ENCODE measurements at places on chromosomes 3 and 15.

- DNase-seq = no peak
These were observed 1.5 kb upstream of the FSIP1 start for GRCh38 chr15:39784125-39784524.

DNA sequence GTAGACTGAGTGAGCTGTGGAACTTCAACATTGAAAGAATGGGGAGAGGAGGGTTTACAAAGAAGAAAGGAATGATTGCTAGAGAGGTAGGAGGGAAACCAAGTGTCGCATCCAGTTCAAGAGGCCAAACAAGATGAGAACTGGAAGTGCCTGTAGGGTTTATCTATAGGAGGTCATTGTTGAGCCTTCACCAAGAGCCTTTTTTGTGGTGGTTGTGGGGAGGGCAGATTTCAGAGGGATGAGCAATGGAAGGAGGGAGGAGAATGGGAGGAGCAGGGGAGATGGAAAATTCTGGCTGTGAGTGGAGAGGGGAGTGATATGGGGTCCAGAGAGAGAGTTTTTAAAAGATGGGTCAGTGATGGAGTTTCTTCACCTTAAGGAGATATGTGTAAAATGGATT is 8.5 kb downstream of the PDIA5 start:
- no peak for DNase-seq

DNA sequence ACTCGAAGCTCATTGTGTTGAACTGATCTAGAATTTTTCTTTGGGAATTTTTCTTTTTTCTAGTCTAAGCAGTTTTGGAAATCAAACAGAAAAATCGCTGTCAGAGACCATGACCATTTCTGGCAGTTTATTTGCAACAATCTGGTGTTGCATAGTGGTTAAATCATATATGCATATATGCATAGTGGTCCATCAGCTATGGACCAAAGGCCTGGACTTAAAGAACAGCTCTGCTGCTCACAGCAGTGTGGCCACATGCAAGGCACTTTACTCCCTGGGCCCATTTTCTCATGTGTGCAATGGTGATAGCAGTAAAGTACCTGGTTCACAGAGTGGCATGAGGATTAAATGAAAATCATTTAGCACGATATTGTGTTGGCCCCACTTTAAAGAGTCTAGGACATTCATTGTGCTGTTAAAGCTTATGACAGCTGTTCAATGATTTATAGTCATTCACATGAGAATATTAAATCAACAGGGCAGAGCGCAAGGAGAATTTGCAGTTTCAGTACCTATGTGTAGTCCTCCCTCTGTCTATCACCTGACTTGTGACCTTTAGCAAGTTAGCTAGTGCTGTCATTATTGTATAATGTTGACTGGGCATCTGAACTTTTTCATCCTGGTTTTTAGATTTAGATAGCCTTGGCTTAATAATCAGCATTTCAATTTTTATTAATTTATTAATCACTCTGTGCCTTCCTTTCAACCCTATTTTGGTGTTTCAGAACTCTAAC is 46.4 kb downstream of the BLM start:
- no peak for DNase-seq

GRCh38 chr15:81516012-81516411 is 142.0 kb upstream of the TMC3 start:
- no peak for DNase-seq

- DNase-seq = no peak
These were observed 67.0 kb downstream of the TNIK start for GRCh38 chr3:171393032-171393744.

DNA sequence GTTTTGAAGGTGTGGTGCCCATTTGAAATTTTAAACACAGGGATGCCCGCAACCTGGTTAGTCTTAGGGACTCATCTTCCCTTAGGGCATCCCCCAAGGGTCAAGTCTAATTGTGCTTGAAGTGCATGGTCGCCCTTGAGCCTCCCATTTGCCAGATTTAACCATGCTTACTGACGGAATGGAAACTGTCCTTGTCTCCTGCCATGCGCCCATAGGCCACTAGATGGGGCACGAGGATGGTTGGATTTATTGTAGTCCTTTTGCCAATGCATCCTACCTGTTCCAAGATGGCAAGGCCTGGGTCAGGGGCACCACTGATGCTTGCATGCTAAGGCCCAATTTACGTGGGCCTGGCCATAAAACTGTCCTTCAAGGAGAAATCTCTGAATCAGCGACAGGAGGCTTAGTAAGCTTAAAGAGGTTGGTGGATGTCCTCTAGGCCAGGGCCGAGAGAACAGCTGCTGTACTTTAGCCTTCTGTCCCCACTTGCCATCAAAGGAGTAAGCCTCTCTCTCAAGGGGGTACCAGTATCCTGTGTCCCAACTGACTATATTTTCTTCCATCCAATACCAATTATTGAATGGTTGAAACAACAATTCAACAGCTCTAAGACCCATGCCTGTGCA is 355.4 kb downstream of the OTOL1 start:
- peak; percentile 53 for DNase-seq

GRCh38 chr15:82398785-82399184 is 30.8 kb upstream of the GOLGA6L9 start:
- DNase-seq = no peak

- DNase-seq = no peak
These were observed 16.5 kb upstream of the ATP2B2 start for GRCh38 chr3:10521772-10522441.

GRCh38 chr3:65655061-65655460 is 383.7 kb downstream of the MAGI1 start:
- no peak for DNase-seq

- no peak for DNase-seq
These were observed 26.2 kb downstream of the HES1 start for GRCh38 chr3:194162070-194162678.

GRCh38 chr15:27214032-27214431 is 243.1 kb downstream of the GABRG3 start:
- DNase-seq = no peak

DNA sequence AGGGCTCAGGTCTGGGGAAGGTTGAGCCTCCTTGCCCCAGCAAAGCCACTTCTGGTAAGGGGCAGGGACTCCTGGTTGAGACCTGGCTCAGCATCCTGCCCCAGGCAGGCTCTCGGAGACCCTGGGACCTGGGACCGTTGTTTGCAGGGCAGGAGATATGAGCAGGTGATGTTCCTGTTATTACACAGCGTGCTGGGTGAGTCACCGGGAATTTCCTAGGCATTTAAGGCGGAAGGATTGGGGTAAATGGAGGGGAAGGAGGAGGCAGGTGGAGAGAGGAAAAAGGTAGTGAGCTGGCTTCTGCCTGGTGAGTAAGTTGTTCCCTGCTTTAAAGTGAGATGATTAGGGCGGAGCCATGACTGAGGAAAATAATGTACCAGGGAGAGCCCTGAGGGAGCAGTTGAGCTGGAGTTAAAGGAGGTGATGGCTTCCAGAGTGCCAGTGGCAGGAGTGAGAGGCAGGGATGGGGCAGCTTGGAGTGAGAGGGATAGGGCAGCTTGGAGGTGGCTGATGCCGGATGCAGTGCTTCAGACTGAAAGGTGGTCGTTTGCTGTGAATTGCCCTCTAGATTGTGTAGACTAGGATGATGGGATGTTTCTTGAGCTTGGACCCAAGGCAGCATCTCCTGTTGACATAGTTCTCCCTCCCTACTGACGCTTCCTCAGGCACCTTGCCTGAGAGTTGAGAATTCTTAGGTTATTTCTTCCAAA is 79.4 kb downstream of the AAGAB start:
- DNase-seq = no peak

DNA sequence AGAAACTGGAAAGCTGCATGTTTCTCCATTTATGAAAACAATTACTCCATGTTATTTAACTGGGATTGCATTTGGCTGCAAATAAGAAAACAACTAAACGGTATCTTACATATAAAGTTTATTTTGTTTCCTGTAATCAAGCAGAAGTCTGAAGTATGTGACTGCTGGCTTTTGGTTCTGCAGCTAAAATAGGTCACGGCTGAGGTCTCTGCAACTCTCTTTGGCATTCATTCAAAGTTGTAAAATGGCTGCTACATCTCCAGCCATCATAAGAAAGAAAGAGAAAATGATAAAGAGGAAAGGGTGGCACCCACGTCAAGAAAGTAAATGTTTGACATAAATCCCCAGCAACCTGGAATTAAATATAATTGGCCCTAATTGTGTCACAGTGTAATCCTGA is 406.1 kb downstream of the TBC1D5 start:
- no peak for DNase-seq

- no peak for DNase-seq
These were observed 90.0 kb downstream of the ANO10 start for GRCh38 chr3:43531835-43532234.

All from HEK293T (cell line).